ENCODE measurements at places on chromosomes 2 and 18.

DNA sequence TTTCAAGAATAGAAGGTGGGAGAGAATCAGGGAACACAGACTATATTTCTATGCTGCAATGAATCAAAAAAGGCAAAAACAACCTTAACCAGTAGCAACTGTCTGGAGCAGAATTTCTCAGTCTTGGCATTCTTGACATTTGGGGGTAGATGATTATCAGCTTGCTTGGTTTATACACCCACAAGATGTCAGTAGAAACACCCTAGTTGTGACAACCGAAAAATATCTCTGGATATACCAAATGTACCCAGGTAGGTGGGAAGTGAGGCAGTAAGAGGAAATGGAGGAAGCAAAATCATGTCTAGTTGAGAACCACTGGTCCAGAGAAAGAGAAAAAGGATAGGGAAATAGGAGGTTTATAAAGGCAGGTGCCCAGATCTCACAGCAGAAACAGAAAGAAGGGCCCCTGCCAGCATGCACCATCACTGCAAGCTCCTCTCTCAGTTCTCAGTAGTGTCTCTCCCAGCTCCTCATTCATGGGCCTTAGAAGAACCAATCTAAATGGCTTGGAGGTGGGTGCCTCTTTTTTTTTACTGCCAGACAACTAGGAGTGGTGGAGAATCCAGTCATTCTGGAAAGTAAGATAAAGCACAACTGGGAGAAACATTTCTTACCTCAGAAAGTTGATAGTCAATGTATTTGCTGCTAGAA lies 50.4 kb downstream of the MBD2 start:
- DNase-seq, result no peak

GRCh38 chr18:13394801-13395200 lies 176.2 kb downstream of the LDLRAD4 start:
- no peak for DNase-seq

DNA sequence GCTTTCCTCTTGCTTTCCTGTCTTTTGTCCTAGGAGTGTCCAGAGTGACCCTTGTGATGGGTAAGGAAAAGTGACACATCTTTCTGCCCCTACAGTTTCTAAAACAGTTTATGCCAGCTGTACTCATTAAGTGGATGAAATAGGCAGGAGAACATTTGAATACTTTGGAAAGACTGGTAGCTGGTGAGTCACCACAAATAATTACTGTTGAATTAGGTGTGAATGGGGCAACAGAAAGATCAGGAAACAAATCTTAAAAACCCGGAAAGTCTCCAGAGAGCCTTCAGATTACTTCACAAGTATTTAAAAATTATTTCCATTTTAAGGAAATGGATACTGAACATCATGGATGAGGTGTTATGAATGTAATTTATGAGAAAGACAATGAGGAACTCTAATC lies 278.5 kb downstream of the CLIP4 start:
- no peak for DNase-seq

GRCh38 chr18:66616523-66616983 lies 12.7 kb upstream of the CDH19 start:
- no peak for DNase-seq

- no peak for DNase-seq
Observed at GRCh38 chr2:12807907-12808810, 91.4 kb downstream of the TRIB2 start.

GRCh38 chr18:4640349-4641012 lies 185.4 kb upstream of the DLGAP1 start:
- DNase-seq, result no peak

- DNase-seq, result no peak
Observed at GRCh38 chr2:170573671-170574070, 141.5 kb upstream of the SP5 start.

GRCh38 chr2:15640261-15640711 lies 48.6 kb downstream of the DDX1 start:
- DNase-seq, result no peak

DNA sequence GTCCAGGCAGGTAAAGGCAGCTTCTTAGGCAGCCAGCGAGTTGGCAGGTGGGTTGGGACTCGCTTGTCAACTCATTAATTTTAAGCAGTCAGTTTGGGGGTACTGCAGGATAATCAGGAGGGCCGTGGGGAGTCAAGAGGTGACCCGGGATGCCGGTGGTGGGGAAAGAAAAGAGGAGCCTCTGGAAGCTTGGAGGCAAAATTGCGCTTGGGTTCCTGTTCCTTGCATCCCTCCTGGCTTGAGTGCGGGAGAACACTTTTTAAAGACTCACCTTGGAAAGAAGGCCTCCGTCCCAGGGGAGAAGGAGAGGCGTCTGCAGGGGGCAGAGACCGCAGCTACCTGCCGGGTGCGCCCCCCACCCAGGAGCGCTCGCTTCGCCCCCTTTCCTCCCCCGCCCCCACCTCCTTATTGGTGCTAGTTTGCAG lies at the start of gene KCNJ3:
Gene KCNJ3 (plus strand): TSS at position 400 of the 425 bp plus-strand sequence. CDS start 81 bp downstream, outside the sequence.
- no peak for DNase-seq

DNA sequence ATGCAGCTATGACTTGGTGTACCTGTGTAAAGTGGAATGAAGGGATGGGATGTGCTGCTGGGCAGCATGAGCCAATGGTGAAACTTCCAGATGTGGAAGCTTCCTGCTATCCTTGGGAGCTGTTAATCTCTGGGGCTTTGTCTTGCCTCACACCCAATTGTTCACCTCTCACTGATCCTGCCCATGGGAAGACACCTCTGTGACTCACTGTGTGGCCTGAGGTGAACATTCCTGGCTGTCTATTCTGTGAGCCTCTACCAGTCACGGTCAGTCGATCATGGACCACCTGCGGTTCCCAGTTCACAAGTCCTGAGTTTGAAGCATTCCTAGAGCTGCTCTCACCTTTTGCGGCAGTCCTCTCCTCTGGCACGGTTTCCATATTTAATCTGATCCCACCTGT lies 12.1 kb downstream of the NEURL3 start:
- DNase-seq, result no peak

DNA sequence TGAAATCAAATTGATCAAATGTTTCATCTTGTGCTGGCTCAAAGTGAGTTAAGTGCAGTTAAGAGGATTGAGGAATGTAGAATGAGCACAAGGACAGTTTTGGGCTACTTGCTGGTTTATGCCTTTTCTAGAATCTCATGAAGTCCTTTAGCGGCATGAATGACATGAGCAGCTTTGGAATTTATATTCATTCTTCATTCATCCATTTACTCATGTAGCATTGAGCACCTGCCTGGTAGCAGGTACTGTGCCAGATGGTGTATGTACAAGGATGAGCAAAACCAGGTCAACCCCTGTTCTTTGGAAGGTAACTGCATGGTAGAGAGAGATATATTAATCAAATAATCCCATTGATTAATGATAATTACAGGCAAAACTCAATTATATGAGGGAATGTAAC lies 1.2 kb downstream of the ICOS start:
- no peak for DNase-seq

GRCh38 chr18:34364699-34365098 lies 140.0 kb upstream of the NOL4 start:
- DNase-seq, result no peak

- DNase-seq, result no peak
Observed at GRCh38 chr18:48492880-48493279, 46.0 kb upstream of the CTIF start.

- no peak for DNase-seq
Observed at GRCh38 chr2:236584521-236585384, 15.1 kb downstream of the ACKR3 start.

DNA sequence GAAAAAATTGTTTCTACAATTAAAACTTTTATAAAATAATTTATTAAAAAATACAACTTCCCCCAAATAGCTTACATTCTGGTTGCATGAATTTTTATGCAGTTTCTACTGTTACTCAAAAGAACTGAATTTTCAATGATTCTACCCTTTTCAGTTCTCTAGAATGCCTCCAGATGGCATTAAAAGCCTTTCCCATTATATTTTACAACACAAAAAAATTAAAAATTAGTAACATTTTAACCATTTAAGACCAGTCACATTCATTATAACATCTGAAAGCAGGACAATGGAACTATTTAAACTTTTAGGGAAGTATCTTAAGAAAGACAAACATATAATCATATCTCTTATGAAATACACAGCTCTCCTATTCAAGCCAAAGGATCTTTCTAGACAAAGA lies 236.0 kb upstream of the REV1 start:
- DNase-seq, result no peak

- DNase-seq, result no peak
Observed at GRCh38 chr2:150387586-150388288, 99.7 kb downstream of the RND3 start.

DNA sequence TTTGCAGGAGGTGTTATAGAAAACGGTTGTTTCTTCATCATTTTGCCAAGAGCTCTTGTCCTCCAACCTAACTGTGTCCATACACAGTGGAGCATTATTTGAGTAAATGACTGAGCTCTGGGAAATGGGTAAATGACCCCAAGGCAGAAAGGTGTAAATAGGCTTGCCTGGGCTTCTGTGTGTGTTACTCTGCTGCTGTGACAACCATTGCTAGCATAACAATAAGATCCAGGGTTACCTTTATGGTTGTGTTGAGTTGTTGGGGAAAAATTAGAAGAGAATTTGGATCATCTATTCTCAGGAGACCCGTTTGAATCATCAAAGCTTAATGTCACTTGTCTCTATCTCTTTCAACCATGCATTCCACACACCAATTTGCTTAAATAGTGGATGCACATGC lies 672.7 kb downstream of the DPP10 start:
- DNase-seq, result no peak

- no peak for DNase-seq
Observed at GRCh38 chr2:205752296-205752820, 70.1 kb downstream of the NRP2 start.

- DNase-seq, result no peak
Observed at GRCh38 chr2:63862806-63863205, 21.1 kb downstream of the UGP2 start.

GRCh38 chr2:34815052-34815741 lies 1216.1 kb upstream of the FAM98A start:
- no peak for DNase-seq

DNA sequence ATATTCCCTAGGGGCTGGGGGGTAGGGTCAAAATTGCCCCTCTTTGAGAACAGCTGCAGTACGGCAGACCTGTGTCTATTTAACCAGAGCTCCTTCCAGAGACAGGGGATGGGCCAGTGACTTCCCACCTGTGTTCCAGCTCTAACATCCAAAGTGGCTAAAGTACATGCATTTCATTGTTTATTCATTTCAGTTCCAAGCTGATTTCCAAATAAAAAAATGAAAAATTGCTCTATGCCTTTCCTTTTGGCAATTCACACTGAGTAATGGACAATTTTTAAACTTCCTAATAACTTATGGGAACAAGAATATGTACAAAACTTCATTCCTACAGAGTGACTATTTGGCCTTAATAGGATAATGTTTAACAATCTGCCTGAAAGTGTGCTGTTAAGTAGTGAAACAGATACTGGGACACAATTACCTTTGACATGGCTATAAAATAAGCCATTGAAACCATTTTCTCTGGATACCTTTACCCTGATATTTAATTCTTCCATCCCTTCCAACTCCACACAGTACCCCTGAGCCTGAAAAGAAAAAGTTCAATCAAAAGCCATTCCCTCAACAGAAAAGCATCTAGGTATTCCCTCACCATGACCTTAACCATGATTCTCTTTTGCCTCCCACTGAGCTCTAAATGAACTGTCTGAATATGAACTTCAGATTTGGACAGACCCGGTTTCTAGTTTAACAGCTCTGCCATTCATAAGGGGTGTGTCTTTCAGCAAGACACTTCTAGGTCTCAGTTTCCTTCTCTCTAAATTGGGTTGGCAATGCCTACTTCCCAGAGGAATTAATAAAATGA lies 73.1 kb downstream of the RDH14 start:
- DNase-seq, result no peak

DNA sequence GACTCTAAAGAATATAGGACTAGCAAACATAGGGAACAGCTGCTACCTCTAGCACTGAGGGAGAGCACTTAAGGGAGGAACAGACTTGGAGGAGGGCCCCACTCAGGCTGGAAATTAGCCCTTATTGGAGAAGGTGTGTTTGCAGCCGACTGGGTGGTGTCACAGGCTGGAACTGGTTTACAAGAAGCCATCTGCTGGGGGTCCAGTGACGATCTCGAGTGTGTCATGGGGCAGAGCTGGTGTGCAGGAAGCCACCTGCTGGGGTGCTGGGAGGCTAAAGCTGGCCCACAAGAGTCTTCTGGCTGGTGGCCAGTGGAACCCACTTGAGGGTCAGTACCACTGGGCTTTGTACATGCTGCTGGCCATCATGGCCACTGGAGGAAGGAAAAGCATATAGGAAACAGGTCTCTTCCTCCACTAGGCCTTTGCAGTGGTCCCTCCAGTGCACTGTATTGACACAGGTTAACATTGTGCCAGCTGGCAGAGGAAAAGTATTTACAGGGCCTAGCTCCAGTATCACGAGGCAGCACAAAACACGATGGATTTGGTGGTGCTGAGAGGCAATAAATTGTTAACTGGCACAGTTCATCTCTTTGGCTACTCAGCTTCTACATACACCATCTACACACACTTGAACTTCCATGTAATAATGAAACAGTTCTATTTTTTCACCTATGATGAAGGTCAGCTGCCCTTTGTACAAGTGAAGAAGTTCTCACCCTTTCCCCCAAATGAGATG lies 43.6 kb downstream of the MAP3K20 start:
- no peak for DNase-seq

GRCh38 chr18:48542513-48543181 lies 3.8 kb downstream of the CTIF start:
- no peak for DNase-seq

DNA sequence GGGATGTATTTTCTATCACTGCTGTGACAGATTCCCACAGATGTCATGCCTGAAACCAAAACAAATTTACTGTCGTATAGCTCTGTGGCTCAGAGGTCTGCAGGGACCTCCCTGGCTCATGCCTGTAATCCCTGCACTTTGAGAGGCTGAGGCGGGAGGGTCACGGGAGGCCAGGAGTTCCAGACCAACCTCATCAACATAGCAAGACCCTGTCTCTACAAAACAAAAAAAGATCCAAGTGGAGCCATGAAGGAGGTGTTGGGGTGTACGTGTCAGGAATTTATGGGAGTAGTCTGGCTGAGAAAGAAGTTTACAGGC lies 51.0 kb upstream of the FAHD2A start:
- no peak for DNase-seq

GRCh38 chr2:113757138-113757657 lies 756 bp upstream of the SLC35F5 start:
- no peak for DNase-seq

GRCh38 chr2:40030456-40030975 lies 251.5 kb upstream of the THUMPD2 start:
- DNase-seq, result no peak

DNA sequence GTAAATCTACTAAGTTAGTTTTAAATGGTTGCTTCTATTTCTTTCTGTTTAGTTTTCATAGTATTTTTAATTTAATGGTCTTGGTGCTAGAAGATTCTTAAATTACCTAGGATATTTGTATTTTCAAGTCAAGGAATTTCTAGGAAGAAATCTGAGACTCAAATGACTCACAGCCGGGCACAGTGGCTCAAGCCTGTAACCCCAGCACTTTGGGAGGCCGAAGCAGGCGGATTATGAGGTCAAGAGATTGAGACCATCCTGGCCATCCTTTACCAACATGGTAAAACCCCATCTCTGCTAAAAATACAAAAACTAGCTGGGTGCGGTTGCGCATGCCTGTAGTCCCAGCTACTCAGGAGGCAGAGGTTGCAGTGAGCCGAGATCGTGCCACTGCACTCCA lies 95.5 kb downstream of the C2orf74 start:
- no peak for DNase-seq

GRCh38 chr18:48742706-48743475 lies 204.1 kb downstream of the CTIF start:
- DNase-seq, result no peak

Measured in activated naive CD8-positive, alpha-beta T cell treated with anti-CD3 and anti-CD28 coated beads, Interleukin-2, amount 50 U/mL, for 16 hours (primary cell).